ENCODE measurements at places on chromosomes 5 and 9.

DNA sequence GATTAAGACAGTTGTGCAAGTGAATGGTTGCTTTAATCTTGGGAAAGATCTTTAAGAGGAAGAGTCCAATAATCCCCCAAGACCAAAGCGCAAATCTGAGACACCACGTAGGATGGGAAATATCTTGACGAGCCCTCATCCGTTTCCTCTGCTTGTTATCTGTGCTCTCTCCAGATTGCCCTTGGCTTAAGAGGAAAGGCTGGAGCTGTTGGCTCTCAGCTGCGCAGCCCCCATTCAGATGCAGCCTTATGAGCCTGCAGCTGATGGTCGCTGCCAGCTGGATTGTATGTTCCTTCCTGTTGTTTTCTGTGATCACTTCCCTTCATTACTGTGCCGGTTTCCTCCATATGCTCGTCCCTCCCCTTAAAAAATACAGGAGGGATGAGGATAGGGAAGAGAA is 47.7 kb downstream of the PWWP2A start:
- DNase-seq, result no peak

- DNase-seq, result no peak
Observed at GRCh38 chr5:38888041-38888440, 42.2 kb downstream of the OSMR start.

- no peak for DNase-seq
Observed at GRCh38 chr9:126480813-126481212, 132.9 kb upstream of the LMX1B start.

- DNase-seq, result no peak
Observed at GRCh38 chr5:58259685-58260152, 200.2 kb downstream of the PLK2 start.

DNA sequence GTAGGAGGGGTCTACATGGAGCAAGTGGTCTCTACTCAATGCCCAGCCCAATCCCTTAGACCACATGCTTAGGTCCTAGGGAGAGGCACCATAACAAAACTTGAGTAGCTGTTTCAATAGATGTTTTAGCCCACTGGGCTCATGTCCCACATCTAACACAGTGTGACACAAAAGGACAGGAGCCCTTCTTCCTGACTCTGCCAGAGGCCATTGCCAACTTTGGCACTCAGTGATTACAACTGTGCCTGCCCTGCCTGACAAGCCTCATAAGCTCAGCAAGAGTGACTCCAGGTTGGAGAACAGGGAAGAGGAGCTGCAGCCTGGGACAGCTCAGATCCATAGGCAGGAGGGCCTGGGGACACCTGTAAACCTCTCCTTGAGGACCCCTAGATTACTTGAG is 230.8 kb downstream of the ENC1 start:
- no peak for DNase-seq

DNA sequence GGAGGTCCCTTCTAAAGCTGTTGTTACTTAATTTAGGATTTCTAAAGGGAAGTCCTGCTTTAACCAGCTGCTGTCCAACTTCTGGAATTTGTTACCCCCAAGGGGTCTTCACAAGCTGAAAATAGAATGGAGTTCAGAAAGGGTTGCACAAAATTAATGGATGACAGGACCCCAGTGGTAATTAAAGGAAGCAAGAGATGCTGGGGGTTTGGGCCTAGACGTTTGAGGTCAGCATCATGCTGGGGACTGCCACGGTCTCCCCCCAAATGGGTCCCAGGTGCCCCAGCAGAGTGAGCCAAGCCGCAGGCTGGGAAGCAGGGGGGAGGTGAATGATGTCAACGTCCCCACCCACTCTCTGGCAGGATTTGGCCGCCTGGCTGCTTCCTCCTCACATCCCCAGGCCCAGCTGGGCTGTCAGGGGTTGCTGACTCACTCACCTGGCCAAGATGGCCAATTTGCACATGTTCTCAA is 97.5 kb upstream of the ARAP3 start:
- no peak for DNase-seq

All from stimulated activated CD4-positive, alpha-beta T cell treated with anti-CD3 and anti-CD28 coated beads, TNF-alpha, amount 100 ng/mL, for 4 hours (primary cell).